ENCODE measurements at places on chromosomes 2 and 18. TPM values are rescaled to one million over a fixed set of nuclear protein-coding genes. Genes with fewer than 3 reads are reported as not detected.

GRCh38 chr18:22517356-22517755 is 99.6 kb upstream of the CTAGE1 start:
- peaks cover 5% of the 10 kb centered on the region for H3K4me1 ChIP-seq
- H3K36me3 ChIP-seq = no peaks in the 10 kb centered on the region
- H3K27me3 ChIP-seq = no peaks in the 10 kb centered on the region
- H3K27ac ChIP-seq = no peak overlapping the region
- DNase-seq = peak; percentile 14

DNA sequence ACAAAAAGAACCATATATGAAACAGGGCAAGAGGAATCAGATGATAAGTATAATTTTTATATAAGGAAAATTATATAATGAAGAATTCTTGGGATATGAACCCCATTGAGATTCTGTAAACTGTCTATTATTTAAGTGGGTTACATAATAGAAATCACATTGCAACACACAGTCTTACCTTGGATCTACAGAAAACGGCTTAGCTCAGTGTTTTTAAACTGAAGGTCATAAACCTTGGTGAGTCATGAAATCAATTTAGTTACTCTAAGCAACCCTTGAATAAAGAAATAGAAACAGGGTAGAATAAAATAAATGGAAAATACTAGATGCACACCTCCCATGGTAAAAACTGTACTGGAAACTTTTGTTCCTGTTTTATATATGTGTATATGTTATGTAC is 50.7 kb downstream of the METTL8 start:
- H3K4me3 ChIP-seq = no peak overlapping the region
- H3K36me3 ChIP-seq = no peaks in the 10 kb centered on the region
- DNase-seq = no peak
- no peaks in the 10 kb centered on the region for H3K27me3 ChIP-seq

- DNase-seq = no peak
- H3K4me3 ChIP-seq = no peak overlapping the region
- peaks cover 17% of the 10 kb centered on the region for H3K4me1 ChIP-seq
These were observed 69.4 kb downstream of the SCG2 start for GRCh38 chr2:223532712-223533111.

The GAREM1 gene
- total RNA-seq = 9.1 TPM

DNA sequence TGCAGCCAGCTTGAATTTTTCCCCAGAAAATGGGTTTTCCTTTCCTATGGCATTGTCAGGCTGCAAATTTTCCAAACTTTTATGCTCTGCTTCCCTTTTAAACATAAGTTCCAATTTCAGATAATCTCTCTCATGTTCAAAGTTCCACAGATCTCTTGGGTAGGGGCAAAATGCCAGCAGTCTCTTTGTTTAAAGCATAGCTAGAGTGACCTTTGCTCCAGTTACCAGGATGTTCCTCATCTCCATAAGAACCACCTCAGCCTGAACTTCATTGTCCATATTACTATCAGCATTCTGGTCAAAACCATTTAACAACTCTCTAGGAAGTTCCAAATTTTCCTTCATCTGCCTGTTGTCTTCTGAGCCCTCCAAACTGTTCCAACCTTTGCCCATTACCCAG is 68.3 kb downstream of the SGPP2 start:
- peak; percentile 29 for DNase-seq
- no peak overlapping the region for H3K27ac ChIP-seq
- H3K4me3 ChIP-seq = no peak overlapping the region
- peaks cover 6% of the 10 kb centered on the region for H3K4me1 ChIP-seq

- H3K36me3 ChIP-seq = no peaks in the 10 kb centered on the region
- H3K27me3 ChIP-seq = no peaks in the 10 kb centered on the region
- no peak overlapping the region for H3K27ac ChIP-seq
- no peaks in the 10 kb centered on the region for H3K4me1 ChIP-seq
These were observed 36.8 kb upstream of the MAPRE3 start for GRCh38 chr2:26933431-26934334.

DNA sequence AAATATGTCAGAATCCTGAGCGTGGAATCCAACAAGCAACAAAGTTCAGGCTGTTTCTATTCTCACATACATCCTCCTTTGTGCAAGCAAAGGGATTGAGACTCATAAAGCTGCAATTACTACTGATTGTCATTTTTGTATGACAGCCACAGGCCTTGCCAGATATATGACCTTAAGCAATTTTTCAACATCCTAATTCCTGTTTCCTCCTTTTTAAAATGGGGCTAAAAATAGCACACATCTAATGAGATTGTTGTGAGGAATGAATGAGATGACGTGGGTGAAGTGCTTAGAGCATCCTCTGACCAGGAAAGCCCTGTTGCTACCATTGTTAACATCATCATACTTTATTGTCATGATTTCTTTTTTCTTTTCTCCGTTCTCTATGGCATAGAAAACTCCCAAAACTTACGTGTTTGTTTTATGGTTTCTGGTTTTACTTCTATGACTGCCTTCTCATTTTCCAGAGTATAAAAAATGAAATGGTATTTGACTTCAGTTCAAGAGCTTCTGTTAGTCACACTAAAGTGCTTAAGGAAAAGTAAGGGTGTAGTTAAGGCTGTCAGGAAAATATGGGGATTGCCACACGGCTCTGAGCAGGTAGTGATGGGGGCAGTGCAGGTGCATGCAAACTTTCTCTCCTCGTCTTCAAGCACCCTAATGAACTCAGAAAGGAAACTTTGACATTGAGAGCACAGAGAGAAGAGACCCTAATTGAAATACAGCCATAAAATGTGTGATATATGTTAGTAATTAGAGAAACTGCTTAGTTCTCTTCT is 590.6 kb upstream of the NETO1 start:
- H3K4me1 ChIP-seq = no peaks in the 10 kb centered on the region
- no peaks in the 10 kb centered on the region for H3K36me3 ChIP-seq
- H3K27me3 ChIP-seq = no peaks in the 10 kb centered on the region

The RESP18 gene
- not detected for total RNA-seq

DNA sequence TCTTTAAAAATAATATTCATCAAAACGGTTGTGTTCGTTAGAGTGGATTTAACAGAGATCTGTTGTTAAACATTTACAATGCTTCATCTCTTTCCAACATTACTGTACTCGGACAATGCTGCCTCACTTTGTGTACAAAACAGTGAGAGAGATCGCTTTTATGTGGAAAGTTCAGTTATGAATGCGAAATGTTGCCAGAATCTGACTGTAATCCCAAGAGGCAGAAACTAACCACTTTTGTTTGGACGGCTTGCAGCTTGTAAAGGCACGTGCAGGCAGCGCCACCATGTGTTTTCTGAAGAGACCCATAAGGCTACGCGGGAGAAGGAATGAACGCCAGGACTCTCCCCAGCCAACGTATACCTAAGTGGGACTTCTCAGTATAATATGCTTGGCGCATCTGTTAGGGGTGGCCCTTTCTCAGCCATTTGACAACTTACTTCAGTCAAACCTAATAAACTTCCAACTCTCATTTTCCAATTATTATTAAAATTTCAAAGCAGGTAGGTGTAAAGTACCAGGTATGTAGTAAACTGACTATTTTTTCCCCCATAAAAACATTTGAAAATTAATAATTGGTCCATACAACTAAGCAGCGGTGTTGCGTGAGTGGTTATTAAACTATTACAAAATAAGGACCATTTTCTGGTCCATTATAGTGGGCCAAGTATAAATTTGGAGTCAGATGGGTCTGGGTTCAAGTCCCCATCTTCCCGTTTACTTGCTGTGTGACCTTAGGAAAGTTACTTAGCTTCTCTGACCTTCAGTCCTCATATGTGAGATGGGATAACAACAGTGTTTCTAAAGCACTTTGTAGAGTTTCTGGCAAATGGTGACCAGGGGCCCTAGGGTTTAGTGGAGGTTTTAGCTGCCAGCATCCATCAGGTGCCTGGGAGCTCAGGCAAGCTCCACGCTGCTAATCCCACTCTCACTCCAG is 5.6 kb upstream of the NAPG start:
- H3K27ac ChIP-seq = no peak overlapping the region
- peaks cover 7% of the 10 kb centered on the region for H3K4me1 ChIP-seq
- H3K36me3 ChIP-seq = no peaks in the 10 kb centered on the region
- no peak overlapping the region for H3K4me3 ChIP-seq
- H3K27me3 ChIP-seq = no peaks in the 10 kb centered on the region

DNA sequence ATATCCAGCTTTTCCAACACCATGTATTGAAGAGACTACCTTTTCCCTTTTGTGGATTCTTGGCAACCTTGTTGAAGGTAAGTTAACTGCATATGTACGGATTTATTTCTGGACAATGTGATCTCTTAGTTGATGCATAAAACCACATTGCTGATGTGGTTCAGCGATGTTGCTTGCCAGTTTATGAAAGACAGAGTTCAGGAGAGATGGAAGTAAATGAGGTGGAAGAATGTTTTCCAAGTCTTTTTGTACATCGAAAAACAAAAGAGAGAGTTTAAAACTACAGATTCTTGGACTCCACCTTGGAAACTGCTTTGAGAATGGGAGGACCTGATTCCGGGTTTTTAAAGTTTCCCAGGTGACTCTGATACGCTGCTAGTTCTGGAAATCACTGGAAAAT is 43.8 kb downstream of the MOB4 start:
- no peaks in the 10 kb centered on the region for H3K27me3 ChIP-seq
- H3K4me1 ChIP-seq = no peaks in the 10 kb centered on the region

GRCh38 chr2:205176546-205176945 is 505.8 kb upstream of the NRP2 start:
- no peak overlapping the region for H3K4me3 ChIP-seq
- no peaks in the 10 kb centered on the region for H3K27me3 ChIP-seq
- H3K4me1 ChIP-seq = no peaks in the 10 kb centered on the region
- no peaks in the 10 kb centered on the region for H3K36me3 ChIP-seq
- H3K27ac ChIP-seq = no peak overlapping the region

GRCh38 chr2:110832740-110833139 is 100.4 kb downstream of the ACOXL start:
- no peak for DNase-seq
- H3K4me1 ChIP-seq = no peaks in the 10 kb centered on the region
- no peaks in the 10 kb centered on the region for H3K36me3 ChIP-seq
- no peak overlapping the region for H3K27ac ChIP-seq

The PELI1 gene
- 10.4 TPM for total RNA-seq

DNA sequence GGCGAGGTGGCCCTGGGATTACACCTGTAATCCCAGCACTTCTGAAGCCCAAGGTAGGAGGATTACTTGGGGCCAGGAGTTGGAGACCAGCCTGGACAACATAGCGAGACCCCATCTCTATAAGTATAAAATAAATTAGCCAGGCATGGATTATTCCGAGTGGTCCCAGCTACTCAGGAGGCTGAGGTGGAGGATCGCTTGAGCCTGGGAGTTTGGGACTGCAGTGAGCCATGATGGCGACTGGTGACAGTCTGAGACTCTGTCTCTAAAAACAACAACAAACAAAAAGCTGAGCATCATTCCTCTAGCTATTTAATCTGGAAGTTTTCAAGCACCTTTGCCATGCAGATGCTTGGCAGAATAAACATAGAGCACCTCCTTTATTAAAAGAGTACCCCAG is 21.8 kb upstream of the FAHD2A start:
- H3K4me1 ChIP-seq = no peaks in the 10 kb centered on the region
- no peak for DNase-seq
- H3K27me3 ChIP-seq = no peaks in the 10 kb centered on the region

DNA sequence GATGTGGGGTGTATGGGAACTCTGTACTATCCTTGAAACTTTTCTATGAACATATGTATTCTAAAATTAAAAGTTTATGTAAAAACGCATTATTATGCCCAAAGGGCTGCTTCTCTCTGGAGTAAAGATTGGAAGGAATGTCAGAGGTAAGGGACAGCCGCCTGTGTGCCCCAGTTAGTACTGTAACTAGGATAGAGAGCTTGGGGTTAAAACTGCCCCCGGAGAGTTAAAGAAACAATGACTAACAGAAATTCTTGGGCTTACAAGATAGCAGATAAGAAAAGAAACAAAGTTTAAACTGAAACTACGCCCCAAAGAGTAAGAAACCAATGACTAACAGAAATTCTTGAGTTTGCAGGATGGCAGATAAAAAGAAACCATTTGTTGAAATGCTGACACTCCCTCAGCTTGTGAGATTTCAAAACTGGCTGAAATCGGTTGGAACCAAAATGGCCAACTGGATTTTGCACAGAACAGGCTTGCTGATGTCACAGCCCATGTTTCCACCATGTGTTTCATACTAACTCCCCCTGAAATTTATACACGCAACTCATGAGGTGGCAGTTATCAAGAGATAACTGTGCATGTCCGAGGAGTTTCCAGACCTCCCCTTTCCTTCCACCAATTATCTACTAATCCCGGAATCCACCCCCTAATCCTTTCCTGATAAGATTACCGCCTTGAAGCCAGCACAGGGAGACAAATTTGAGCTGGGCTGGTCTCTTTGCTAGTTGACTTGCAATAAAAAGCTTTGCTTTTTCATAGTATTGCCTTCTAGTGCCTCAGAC is 8.7 kb upstream of the TXNDC2 start:
- H3K27ac ChIP-seq = no peak overlapping the region
- H3K36me3 ChIP-seq = no peaks in the 10 kb centered on the region
- DNase-seq = peak; percentile 22
- H3K27me3 ChIP-seq = no peaks in the 10 kb centered on the region
- H3K4me3 ChIP-seq = no peak overlapping the region
- peaks cover 9% of the 10 kb centered on the region for H3K4me1 ChIP-seq

GRCh38 chr2:1680222-1681016 is 63.9 kb downstream of the PXDN start:
- no peak overlapping the region for H3K27ac ChIP-seq
- no peak overlapping the region for H3K4me3 ChIP-seq
- H3K27me3 ChIP-seq = no peaks in the 10 kb centered on the region
- H3K4me1 ChIP-seq = no peaks in the 10 kb centered on the region

DNA sequence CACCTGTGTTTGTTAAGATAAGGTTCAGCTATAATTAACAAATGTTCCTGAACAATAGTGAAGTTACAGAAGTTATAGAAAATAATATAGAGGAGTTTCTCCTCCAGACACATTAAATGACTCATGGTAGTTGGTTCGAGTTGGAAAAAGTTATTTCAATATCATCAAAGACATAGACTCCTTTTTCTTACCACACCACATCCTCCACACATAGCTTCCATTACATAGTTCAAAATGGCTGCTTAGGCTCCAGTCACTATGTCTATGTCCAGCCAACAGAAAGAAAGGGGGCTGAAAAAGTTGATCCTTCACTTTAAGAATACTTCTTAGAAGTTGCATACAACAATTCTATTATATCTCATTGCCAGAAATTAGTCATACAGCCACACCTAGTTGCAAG is 50.7 kb downstream of the DYNAP start:
- no peak overlapping the region for H3K4me3 ChIP-seq
- H3K4me1 ChIP-seq = no peaks in the 10 kb centered on the region
- H3K27me3 ChIP-seq = no peaks in the 10 kb centered on the region
- no peak overlapping the region for H3K27ac ChIP-seq
- DNase-seq = no peak
- H3K36me3 ChIP-seq = no peaks in the 10 kb centered on the region

DNA sequence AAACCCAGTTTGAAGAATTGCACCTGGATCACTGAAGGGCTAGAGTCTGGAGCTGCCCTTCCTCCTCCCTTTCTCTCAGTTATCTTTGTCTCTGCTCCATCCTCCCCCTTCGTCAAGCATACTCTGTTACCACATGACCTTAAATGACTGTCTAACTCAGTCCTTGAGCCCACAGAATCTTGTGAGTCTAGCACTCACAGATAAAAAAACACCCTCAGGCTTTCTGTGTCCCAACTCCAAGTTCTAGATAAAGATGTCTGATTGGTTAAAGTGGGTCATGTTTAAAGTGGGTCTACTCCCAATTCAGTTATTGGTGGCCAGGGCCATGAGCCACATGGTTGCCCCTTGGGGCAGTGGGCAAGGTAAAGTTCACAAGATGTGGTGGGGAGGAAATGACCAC is 53.5 kb upstream of the CYP1B1 start:
- H3K27me3 ChIP-seq = no peaks in the 10 kb centered on the region
- H3K4me1 ChIP-seq = no peaks in the 10 kb centered on the region
- no peak overlapping the region for H3K4me3 ChIP-seq
- H3K27ac ChIP-seq = no peak overlapping the region
- H3K36me3 ChIP-seq = no peaks in the 10 kb centered on the region

The MARCHF4 gene
- total RNA-seq = not detected

GRCh38 chr2:19752500-19752899 is 149.3 kb downstream of the TTC32 start:
- no peaks in the 10 kb centered on the region for H3K36me3 ChIP-seq
- H3K4me1 ChIP-seq = peaks cover 4% of the 10 kb centered on the region
- no peak overlapping the region for H3K27ac ChIP-seq
- H3K27me3 ChIP-seq = peaks cover 6% of the 10 kb centered on the region

The CCDC141 gene
- 213 TPM for total RNA-seq
